8988T (cell line): ENCODE measurements at places on chromosomes 11 and 22.

DNA sequence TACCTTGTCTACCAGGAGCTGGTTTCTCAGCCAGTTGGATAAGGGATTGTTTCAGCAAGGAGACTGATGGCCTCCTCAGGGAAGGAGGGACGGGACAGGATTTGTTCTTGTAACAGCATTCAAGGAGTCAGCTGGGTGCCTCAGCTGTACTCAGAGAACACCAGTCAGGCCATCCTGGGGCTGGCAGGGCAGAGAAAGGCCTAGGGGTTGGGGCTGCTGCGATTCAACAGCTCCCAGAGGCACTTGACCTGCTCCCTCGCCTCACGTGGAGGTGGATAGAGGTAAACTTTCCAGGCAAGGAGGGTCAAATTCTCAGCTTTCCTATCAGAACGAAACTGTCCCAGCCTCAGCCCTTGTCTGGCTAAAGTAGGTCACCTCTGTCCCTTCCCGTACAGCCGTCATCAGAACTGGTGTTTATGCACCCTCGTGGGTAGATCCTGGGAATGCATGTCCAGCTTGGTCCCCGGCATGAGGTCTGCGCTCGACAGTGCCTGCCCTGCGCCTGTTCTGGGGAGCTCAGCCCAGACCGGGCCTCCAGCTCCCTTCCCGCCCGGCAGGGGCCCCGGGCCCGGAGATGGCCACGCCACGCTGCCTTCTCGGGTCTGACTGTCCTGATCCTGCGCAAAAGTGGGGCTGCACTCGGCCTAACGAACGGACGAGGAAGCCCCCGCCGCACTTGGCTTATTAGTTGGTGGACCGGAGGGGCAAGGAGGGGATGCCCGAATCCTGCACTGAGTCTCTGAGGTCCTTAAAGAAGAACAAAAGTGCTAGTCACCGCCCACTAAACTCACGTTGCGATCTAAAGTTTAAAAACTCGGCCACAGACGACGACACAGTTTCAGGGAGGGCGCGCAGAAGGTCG, 762 bp upstream of the CCDC134 start:
- DNase-seq: no peak

- no peak for DNase-seq
Observed at GRCh38 chr11:624705-625635, at the start of gene CDHR5. Gene CDHR5 (minus strand): TSS chr11:624955. CDS start chr11:624902, 53 bp downstream.

DNA sequence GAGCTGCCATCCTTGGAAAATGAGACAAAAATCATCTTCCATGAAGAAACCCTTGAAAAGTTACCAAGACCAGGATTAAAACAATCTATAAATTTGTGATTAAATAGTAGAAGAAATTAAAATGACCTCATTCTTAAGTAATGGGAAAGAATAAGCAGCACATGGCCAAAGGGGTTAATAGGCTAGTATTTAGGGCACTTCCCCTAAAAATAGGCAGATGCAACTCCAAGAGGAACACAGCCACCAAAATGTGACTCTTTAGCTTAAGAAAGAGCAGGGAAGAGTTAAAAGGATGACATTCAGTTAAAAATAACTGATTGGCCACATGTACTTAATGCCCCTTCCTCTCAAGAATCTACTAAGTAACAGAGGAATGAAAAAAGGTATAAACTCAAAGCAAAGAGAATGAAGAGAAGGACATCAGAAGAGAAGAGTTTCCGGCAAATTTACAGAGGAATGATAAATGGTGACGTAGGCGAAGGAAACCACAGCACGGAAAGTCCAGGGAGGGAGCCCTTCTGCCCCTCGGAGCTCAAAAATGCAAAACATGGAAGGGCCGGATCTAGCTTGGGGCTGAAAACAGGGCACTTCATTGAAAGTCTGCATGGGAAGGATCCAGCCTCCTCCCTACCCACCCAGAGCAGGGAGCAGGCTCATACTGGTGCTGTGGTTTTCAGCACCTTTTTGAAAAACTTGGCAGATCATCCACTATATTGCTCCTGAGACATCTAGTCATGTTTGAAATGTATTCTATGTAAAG, 17.8 kb downstream of the SCUBE2 start:
- DNase-seq: no peak

DNA sequence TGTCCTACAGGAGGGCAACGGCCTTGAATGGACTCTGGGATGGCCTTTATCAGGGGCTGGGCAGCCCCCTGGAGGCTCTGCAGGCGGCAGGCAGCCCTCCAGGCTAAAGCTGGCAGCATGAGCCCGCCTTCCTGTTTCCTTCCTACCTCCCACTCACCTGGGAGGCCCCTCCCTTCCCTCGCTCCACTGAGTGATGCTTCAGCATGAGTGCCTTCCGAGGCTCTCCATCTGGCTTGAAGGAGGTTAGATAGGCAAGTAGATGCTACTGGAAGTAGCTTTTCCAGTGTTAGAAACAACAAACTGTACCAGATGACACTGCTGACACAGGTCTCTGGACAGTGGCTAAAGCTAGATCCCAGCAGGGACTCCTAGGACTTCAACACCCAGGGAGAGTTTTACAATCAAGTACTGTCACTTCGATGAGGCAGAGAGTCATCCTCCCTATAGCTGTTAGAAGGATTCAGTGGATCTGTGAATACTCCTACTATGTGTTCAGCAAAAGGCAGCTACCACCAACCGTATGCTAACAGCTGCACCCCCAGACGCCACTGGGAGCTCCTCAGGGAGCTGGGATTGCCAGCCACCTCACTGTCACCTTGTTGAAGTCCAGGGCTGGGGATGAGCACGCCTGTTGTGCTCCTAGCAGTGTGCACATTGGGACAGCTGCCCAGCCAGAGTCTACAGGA, 4.1 kb upstream of the SLC25A1 start:
- no peak for DNase-seq

GRCh38 chr22:37242395-37242918, 1.6 kb downstream of the RAC2 start:
- DNase-seq: no peak

DNA sequence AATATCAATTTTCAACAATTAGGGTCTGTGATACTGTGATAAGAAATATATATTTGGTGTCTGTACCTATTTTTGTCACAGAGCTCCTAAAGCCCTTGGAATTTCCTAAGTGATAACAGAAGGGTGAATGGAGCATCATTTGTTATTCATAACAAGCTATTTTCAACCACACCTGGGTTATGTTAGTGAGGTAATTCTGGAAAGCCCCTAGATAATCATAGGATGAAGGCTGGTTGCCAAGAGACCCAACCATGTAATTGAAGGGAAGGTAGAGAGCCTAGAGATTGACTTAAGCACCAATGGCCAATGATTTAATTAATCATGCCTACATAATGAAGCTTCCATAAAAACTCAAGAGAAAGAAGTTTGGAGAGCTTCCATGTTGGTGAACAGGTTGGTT, 109.4 kb downstream of the KIF18A start:
- no peak for DNase-seq

DNA sequence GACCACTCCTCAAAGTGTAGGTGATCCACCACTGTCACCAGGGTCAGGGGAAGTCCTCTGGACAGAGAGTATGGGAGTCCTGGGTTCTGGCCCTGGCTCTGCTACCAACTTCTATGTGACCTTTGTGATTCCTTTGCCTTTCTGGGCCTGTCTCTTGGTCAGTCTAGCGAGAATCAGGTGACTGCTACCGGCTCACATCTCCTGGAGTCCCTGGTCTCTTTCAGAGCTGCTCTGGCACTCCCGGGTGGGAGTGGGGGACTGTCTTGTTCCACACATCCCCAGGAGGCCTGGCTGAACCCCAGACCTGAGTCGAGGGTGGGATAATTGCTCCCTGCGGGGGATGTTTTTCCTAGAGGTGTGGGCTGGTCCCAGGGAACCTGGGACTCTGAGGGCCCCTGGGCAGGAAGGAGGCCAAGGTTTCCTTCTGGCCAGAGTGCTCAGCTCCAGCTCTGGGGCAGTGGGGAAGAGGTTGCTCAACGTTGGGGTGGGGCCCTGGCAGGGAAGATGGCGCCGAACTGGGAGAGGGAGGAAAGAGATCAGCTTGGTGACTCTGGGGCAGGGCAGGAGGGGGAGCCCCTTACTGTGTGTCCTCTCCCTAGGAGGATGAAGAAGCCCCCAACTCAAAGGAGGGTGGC, 2.1 kb downstream of the SOX10 start:
- DNase-seq: no peak

DNA sequence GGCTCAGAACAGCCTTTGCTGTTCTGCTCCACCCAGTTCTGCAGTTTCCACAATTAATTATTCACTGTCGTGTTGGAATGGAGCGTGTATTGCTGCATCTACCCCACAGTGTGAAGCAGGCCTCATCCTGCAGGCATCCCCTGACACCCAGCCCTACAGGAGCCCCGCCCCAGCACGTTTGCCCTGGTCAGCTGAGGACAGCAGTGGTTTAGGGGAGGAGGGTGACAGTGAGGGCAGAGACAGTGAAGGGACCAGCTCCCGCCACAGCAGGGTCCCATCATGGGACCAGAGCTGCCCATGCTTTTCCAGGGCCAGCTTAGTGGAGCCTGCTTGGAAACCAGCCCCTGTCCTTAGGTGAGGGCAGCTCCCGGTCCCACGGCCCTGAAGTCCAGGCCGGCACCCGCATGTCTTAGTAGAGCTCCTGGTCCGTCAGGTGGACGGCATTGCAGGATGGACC, 273.0 kb downstream of the TBC1D22A start:
- DNase-seq: no peak

GRCh38 chr22:50705219-50705691, 32.6 kb downstream of the SHANK3 start:
- no peak for DNase-seq

DNA sequence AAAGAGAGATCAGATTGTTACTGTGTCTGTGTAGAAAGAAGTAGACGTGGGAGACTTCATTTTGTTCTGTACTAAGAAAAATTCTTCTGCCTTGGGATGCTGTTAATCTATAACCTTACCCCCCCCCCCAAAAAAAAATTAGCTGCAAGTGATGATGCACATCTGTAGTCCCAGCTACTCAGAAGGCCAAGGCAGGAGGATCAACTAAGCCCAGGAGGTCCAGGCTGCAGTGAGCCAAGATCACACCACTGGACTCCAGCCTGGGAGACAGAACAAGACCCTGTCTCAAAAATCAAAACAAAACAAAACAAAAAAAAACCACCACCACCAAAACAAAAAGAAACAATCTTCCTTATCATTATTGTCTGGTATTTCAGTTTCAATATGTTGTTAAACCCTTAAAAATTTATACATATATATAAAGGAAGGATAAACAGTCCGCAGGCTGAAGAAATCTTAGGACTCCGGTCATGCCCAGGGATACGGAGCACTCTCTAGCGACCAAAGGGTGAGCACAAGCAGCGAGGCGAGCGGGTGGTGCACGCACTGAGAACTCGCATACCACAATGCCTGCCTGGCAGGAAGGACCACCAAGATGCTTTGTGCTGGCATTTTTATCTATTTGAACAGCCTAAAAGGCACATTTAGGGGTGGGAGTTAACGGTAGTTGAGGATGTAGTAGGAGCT, 6.4 kb downstream of the POLDIP3 start:
- no peak for DNase-seq

DNA sequence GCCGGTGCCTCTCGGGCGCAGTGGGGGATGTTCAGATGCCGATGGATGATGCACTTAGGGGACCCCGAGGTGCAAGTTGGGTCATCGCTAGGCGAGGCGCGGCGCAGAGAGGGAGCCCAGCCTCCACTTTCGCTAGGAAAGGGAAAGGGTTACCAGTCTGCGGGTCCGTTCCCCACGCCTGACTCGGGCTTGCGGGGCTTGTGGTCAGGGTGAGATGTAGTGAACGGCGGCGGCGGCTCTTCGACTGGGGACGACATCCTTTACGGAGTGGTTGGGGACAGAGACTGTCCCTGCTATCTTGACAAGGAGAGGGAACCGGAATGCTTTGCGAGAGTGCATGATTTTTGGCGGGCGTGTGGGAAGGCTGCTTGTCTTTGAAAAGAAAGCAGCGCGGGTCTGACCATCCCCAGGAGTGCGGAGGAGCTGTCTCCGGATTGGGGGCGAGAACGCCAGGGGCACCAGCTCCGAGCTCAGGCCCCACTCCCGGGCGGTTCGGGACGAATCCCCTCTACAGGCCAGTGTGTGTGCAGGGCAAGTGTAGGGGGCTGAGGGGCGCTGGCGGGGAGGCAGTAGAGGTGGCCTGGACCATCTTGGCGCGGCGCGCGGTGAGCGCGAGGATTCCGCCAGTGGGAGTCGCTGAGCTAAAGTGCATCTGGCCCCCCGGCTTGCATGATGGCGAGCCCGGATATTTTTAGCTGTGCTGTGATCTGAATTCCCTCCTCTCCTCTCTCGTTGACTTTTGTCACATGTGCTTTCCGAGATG, 1.1 kb downstream of the FAT3 start:
- DNase-seq: peak; percentile 13

DNA sequence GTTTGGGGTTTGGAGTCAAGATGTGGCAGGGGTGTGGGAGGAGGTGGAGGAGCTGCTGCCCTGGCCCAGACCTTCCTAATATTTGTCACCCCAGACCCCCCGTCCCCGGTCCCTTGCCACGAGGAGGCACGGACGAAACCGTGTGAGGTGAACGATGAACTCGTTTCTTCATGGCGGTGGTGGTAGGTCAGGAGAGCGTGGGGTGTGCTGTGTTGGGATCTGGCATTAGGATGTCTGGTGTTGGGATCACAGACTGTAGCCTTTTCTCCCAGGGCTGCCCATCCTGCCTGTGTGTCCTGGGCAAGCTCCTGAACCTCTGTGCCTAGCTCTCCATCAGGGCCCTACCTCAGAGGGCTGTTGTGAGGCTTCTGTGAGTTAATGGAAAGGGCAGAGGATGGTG, 8.4 kb downstream of the MAPK8IP2 start:
- no peak for DNase-seq

- DNase-seq: no peak
Observed at GRCh38 chr11:80719292-80719646, 1278.4 kb upstream of the TENM4 start.

DNA sequence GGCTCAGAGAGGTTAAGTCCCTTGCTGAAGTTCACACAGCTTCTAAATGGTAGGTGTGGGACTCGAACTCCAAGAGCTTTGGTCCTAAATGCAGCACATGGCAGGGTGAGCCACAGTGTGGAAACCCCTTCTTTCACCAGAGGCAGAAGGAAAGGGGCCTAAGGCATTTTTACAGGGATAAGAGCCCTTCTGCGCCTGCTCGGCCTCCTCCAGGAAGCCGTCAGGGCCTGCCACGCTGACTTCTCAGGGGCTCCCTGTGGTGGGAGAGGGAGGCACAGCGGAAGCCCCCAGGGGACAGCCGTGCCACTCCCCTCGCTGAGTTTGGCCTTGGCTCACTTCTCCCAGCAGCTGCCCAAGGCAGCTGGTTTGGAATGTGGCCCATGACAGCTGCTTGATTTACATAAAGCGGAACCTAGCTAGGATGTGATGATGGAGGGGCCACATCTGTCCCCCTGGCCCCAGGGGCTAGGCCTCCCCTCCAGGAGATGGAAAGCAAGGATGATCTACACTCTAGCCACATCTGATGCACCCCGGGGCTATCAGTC, 35.4 kb downstream of the CD82 start:
- no peak for DNase-seq

GRCh38 chr11:31818874-31819331, 7.8 kb upstream of the PAX6 start:
- DNase-seq: peak; percentile 42
